Dermis microvascular lymphatic vessel endothelial cell (primary cell): ENCODE measurements at places on chromosomes 11 and 22. TPM values are rescaled to one million over a fixed set of nuclear protein-coding genes. Genes with fewer than 3 reads are reported as not detected.

The RAB3IL1 gene
- total RNA-seq: 1.9 and 11.3 TPM in 2 replicates

GRCh38 chr11:67483831-67484665 is 1.2 kb downstream of the AIP start:
- no peak for DNase-seq

DNA sequence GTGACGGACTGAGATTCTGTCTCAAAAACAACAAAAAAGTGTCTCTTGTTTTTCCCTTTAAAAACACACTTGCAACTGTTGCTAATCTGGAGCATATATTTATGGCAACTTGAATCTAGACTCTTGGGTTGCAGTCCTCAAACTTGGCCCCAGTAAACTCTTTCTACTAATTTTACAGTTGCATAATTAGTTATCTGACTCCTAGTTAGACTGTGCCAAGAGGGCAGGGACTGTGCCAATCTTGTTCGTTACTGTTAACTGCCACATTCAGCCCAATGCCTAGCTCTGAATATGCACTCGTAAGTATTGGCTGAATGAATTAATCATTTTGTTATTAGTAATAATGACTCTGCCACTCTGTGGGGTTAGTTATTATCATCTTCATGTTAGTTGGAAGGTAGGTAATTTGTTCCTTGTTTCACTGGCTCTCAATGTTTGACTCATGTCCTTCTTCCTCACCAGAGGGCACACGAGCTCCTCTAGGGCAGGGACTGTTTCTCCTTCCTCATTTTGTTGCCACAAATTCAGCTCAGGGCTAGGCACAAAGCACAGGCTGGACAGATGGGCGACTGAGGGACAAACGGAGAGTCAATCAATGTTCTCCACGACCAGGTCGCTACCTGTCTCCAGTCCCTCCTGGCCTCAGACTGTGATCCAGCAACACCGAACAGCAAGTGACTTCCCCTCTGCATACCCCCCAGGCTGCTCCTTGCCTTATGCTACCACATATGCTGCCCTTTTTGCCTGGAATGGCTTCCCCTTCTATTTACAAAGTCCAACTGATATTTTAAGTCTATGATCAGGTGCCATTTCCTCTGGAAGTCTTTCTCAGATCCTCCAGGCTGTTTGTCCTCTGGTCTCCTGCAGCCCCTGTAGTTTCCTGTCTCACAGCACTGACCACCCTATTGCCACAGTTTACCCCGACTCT is 9.0 kb downstream of the CLPB start:
- DNase-seq: no peak

- DNase-seq: no peak
These were observed 9.6 kb upstream of the KCNQ1OT1 start for GRCh38 chr11:2709429-2709828.

GRCh38 chr22:46665751-46666280 is 45.6 kb downstream of the GRAMD4 start:
- DNase-seq: no peak

The CD6 gene
- total RNA-seq: 0.13 TPM in 1 of 2 replicates, not detected in the other

The EPS8L2 gene
- total RNA-seq: 2.7 and 3.0 TPM in 2 replicates

The MYEOV gene
- total RNA-seq: under 0.01 and 0.39 TPM in 2 replicates

The SCGB1C1 gene
- total RNA-seq: not detected in 2 replicates

GRCh38 chr11:93155738-93156137 is 42.1 kb downstream of the SLC36A4 start:
- DNase-seq: no peak

The UBQLNL gene
- not detected in 2 replicates for total RNA-seq

The IFITM10 gene
- total RNA-seq: 0.39 and 1.3 TPM in 2 replicates

DNA sequence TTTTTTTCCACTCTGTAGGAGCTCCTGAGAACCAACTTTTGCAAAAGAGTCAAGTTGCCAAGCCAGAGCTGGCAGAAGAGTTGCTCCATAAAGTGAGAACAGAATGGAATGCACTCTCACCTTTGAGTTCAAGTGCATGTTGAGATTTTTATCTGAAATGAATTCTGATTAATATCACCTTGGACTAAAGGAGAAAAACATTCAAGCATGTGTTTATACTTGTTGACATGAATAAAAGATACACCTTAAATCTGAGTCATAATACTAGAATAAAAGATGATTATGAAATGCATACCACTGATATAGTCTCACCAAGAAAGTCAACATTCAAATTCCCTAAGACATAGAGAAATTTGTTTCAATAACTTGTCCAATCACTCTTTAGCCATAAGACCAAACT is 37.8 kb downstream of the ARL14EP start:
- DNase-seq: no peak

- DNase-seq: peak; percentile 18
These were observed 37.6 kb downstream of the ZNF195 start for GRCh38 chr11:3341298-3341697.

GRCh38 chr22:49017482-49018329 is 810.0 kb downstream of the BRD1 start:
- DNase-seq: no peak

DNA sequence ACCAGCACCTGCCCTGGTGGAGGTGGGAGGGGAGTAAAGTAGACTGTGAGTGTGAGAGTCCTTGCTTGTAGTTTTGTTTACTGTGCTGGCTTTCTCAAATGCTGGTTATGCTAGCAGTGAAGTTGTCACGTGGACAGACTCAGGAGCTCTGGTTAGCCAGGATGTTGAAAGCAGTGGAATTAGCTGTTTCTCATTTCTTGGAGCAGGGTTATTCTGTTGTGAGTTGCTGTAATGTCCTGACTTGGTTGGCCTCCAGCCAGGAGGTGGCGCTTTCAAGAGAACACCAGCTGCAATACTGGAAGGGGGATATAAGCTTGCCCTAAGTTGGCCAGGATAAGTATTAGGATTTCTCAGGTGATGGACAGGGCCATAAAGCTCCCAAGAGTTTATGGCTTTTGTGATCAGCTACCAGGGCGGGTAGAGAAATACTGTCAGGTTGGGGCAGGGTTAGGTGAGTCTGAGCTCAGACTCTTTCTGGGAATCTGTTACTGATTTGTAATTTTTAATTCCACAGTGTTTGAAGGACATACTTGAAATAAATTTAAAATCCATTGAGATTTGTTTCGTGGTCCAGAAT is 13.7 kb downstream of the CYP2D6 start:
- DNase-seq: peak; percentile 12

The PGA5 gene
- total RNA-seq: not detected in 2 replicates

- DNase-seq: no peak
These were observed 31.8 kb downstream of the SLCO2B1 start for GRCh38 chr11:75182664-75183063.

The RANGAP1 gene
- 65.1 and 72.2 TPM in 2 replicates for total RNA-seq

DNA sequence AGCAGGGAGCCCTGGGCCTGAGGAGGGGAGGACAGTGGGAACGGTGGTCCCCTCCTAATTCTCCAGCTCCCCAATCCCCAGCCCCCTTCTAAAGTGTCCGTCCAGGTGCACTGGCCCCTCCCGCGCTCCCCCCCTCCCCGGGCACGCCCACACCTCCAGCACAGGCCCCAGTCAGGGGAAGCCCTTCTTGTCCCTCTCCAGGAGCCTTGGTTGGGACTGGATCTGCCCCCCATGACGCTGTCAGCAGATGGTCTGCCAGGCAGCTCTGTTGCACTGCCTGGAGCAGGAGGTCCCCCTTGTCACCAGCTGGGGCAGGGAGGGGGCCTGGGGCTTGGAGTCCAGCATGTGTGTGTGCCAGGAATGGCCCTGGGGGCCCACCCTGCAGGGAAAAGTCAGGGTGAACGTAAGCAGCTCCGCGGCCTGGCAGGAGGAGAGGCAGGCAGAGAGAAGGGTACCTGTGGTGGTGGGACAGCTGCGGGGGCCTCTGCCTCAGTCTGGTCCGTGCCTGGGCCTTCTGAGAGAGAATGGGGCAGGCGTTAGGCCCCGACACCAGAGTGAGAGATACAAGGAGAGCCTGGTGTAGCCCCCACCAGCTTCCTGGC is 1.6 kb downstream of the IRF7 start:
- no peak for DNase-seq

The NTM gene
- total RNA-seq: under 0.01 TPM in 1 of 2 replicates, not detected in the other

The RBMXL2 gene
- not detected in 2 replicates for total RNA-seq

- DNase-seq: peak; percentile 18
These were observed 42.9 kb downstream of the PARVB start for GRCh38 chr22:44067033-44067432.

The USH1C gene
- total RNA-seq: not detected in 2 replicates

The DUSP8 gene
- 0.26 and 0.76 TPM in 2 replicates for total RNA-seq

DNA sequence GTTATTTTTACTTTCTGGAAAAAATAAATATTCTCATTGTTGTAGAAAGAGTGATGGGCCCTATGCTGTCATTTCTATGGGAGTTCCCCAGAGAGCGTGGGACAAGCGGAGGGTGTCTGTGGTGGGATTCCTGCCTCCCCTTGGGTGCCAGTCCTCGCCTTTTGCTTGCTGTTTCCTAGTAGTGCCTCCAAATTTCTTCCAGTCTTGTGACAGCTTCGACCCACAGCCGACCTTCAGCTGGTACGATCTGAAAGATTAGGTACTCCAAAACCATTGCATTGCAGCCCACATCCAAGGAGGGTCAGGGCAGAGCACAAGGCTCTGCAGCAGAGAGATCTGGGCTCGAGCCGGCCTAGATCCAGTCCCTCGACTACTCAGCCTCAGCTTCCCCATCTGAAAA is 58.9 kb upstream of the EMID1 start:
- DNase-seq: no peak
